ENCODE measurements at places on chromosomes 11 and 22. TPM values are rescaled to one million over a fixed set of nuclear protein-coding genes. Genes with fewer than 3 reads are reported as not detected.

DNA sequence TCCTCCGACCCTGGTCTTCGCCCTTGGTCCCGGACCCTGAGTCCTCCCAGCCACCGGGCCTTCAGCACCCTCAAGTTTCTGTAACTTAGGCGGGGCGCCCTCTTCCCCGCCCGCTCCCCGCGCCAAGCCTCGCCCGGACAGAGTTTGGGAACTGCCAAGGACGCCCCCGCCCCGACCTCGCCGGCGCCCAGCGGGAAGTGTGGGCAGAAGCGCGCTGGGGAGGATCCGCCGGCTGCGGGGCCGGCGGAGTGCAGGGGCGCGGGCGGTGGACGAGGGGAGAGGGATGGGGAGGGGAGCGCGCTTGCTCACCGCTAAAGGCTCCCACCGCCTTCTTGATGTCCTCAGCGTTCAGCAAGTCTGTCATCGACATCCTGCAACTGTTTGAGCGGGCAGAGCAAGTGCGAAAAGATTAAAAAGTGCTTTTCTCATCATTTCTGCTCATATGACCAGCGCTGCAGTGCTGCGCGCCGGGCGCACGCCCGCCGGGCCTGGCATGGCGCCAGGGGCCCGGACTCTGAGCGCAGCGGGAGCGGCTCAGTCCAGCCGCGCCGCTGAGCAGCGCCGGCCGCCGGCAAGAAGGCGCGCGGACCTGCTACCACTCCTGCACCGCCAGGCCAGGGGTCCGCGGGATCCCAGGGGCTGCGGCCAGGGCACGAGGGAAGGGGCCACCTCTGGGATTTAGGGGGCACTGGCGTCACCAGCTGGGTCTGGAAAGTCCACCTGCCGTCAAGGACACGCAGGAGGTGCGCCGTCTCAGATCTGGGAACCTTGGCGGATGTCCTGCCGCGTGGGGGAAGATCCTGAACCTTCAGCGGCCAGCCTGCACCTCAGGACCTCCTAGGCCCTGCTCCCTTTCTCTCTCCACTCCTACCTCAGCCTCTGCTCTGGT lies at the start of gene PVALB:
Gene PVALB, minus strand, starts transcription at position 400 of the 889 bp plus-strand sequence. Its CDS starts 30 bp downstream, at position 370.
- H3K27me3 ChIP-seq = peaks cover 77% of the 10 kb centered on the region
- H3K4me1 ChIP-seq = peaks cover 4% of the 10 kb centered on the region
- no peak within 1 kb of the TSS for H3K27ac ChIP-seq
- no peaks in the 10 kb centered on the region for H3K36me3 ChIP-seq
- DNase-seq = no peak
- peak within 1 kb of the TSS; percentile 25 for H3K4me3 ChIP-seq

KCNJ11 gene
- total RNA-seq = 27.0 TPM

DNA sequence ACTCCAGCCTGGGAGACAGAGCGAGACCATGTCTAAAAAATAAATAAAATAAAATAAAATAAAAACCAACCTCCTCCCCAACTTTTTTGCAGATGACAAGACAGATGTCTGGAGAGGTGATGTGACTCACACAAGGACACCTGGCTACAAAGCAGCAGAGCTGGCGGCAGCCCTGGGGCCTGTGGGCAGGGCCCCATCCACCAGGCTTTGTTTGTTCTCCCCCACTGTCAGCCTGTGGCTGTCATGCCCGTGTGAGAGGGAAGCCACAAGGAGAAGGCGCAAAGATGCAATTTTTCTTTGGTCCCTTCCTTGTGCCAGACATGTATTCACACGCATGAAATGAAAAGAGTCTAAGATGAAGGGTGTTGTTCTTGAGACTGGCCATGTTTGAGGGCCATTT lies 16.6 kb downstream of the CD59 start:
- peaks cover 19% of the 10 kb centered on the region for H3K36me3 ChIP-seq
- H3K4me1 ChIP-seq = peaks cover 71% of the 10 kb centered on the region
- H3K27me3 ChIP-seq = no peaks in the 10 kb centered on the region
- peak overlapping the region; percentile 93 for H3K27ac ChIP-seq
- H3K4me3 ChIP-seq = no peak overlapping the region

- no peaks in the 10 kb centered on the region for H3K4me1 ChIP-seq
- no peak overlapping the region for H3K4me3 ChIP-seq
These were observed 19.1 kb upstream of the OOSP1 start for GRCh38 chr11:59918987-59919589.

C22orf39 gene
- 62.2 TPM for total RNA-seq

- H3K36me3 ChIP-seq = no peaks in the 10 kb centered on the region
- H3K4me1 ChIP-seq = no peaks in the 10 kb centered on the region
- H3K4me3 ChIP-seq = no peak overlapping the region
- H3K27me3 ChIP-seq = no peaks in the 10 kb centered on the region
- H3K27ac ChIP-seq = no peak overlapping the region
These were observed 51.1 kb downstream of the MCM5 start for GRCh38 chr22:35450824-35451569.

OR2AG2 gene
- not detected for total RNA-seq

- H3K27me3 ChIP-seq = no peaks in the 10 kb centered on the region
- H3K4me3 ChIP-seq = peak overlapping the region; percentile 5
- peaks cover 93% of the 10 kb centered on the region for H3K4me1 ChIP-seq
- H3K27ac ChIP-seq = peak overlapping the region; percentile 84
- DNase-seq = peak; percentile 65
These were observed 14.2 kb upstream of the CDC42BPG start for GRCh38 chr11:64858467-64859263.

DEUP1 gene
- 0.76 TPM for total RNA-seq

DNA sequence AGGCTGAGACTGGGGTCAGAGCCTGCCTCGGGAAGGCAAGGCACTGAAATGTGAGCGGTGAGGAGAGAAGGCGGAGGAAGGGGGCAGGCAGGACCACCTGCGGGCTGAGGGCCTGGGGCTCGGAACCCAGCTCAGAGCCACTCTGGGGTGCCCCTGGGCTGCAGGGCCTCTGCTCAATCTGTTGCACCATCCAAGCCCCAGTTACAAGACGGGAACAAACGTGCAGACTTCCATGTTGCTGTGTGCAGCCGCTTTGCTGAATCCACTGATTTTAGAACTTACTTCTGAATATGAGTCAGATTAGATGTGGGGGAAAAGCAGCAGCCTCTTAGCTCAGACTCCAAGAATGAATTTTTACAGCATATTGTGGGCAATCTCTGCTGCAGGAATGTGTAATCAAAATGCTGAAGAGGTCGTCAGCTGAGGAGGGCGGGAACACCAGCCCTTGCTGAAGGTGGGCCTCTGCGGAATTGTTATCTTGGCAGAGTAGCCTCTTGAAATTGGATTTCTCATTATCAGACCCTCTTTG lies 21.6 kb downstream of the PARVG start:
- H3K4me1 ChIP-seq = no peaks in the 10 kb centered on the region
- H3K36me3 ChIP-seq = no peaks in the 10 kb centered on the region
- H3K27me3 ChIP-seq = peaks cover 6% of the 10 kb centered on the region
- H3K27ac ChIP-seq = no peak overlapping the region
- DNase-seq = no peak
- H3K4me3 ChIP-seq = no peak overlapping the region

- no peaks in the 10 kb centered on the region for H3K36me3 ChIP-seq
- H3K4me1 ChIP-seq = no peaks in the 10 kb centered on the region
- no peak overlapping the region for H3K27ac ChIP-seq
- no peak overlapping the region for H3K4me3 ChIP-seq
These were observed 12.3 kb downstream of the SMPD1 start for GRCh38 chr11:6402561-6402981.

RAPSN gene
- total RNA-seq = 5.0 TPM

- DNase-seq = peak; percentile 44
- H3K27me3 ChIP-seq = no peaks in the 10 kb centered on the region
- peak overlapping the region; percentile 98 for H3K27ac ChIP-seq
- H3K4me3 ChIP-seq = peak overlapping the region; percentile 90
- no peaks in the 10 kb centered on the region for H3K36me3 ChIP-seq
These were observed 531 bp downstream of the PIM3 start for GRCh38 chr22:49961005-49961600.

GRCh38 chr22:44572414-44573207 lies 74.6 kb upstream of the RTL6 start:
- no peaks in the 10 kb centered on the region for H3K27me3 ChIP-seq
- DNase-seq = no peak
- peaks cover 4% of the 10 kb centered on the region for H3K4me1 ChIP-seq
- no peaks in the 10 kb centered on the region for H3K36me3 ChIP-seq
- no peak overlapping the region for H3K4me3 ChIP-seq
- no peak overlapping the region for H3K27ac ChIP-seq

- H3K27me3 ChIP-seq = peaks cover 41% of the 10 kb centered on the region
- no peaks in the 10 kb centered on the region for H3K36me3 ChIP-seq
- no peak for DNase-seq
- no peak overlapping the region for H3K4me3 ChIP-seq
- no peaks in the 10 kb centered on the region for H3K4me1 ChIP-seq
These were observed 313.5 kb downstream of the MIAT start for GRCh38 chr22:26970809-26971394.

STARD10 gene
- total RNA-seq = 97.9 TPM

DNA sequence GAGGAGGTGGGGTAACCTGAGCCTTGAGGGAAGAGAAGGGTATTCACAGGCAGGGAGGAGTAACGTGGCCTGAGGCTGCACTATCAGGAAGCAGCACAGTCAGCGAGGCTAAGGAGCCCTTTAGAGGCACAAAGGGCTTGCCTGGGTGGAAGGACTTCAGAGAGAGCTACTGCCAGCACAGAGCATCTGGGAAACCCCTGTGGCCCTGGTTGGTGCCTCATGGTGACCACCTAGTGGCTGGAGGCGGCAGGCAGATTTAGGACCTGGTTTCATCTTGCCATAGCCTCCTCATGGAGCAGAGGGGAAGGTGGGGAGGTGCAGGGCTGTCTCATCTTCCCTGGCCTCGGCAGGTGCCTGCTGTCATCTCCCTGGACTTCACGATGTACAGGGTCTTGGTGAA lies 64.5 kb downstream of the MPPED1 start:
- no peaks in the 10 kb centered on the region for H3K27me3 ChIP-seq
- H3K27ac ChIP-seq = no peak overlapping the region
- H3K36me3 ChIP-seq = no peaks in the 10 kb centered on the region
- no peak for DNase-seq

MYBPC3 gene
- total RNA-seq = 1,404 TPM

OR5T3 gene
- not detected for total RNA-seq

GRAP2 gene
- total RNA-seq = 0.45 TPM

SAA4 gene
- total RNA-seq = not detected

DNA sequence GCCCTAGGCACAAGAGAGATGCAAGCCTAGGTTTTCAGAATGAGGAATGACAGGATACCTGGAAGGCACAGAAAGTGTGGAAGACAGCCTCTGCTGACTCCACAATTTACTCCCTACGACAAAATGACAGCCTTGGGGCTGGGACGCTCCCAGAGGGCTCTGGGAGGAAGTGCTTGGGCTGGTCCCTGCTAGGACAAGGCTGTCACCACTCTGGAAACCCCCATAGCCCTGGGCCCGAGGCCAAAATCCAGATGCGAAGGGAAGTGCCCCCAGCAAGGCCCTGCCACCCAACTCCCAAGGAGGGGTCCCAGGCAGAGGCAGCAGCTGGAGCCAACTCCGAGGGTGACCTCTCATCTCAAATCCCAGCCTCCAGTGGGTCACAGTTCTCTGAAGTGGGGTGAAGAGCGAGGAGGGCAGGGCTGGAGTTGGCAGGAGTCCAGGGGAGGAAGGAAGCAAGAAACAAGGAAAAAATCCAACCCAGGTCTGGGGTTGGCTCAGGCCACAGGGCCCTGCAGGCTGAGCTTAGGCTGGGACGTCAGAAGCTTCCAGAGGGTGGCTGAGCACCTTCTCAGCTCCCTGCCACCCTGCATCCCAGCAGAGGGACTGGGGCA lies 6.3 kb upstream of the CDC42EP2 start:
- peak; percentile 72 for DNase-seq
- no peaks in the 10 kb centered on the region for H3K27me3 ChIP-seq
- H3K36me3 ChIP-seq = peaks cover 7% of the 10 kb centered on the region
- H3K4me3 ChIP-seq = no peak overlapping the region

DNA sequence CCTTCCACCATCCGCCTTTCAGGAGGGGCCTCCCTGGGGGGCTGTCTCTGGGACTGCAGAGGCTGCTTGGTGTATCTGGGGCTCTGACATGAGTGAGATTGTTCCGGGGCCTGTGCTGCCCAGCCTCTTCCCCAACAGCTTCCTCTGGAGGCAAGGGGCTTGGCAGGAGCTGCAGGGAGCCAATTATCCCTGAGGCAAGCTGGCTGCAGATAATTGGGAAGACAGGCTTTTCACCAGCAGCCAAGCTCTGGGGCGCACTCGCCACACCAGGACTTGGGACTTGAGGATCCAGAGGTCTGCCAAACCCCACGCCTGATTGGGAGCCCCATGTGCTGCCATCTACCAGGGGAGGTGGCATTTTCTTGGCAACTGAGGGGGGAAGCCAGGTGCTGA lies 15.6 kb upstream of the RTN4R start:
- no peak for DNase-seq
- H3K4me1 ChIP-seq = no peaks in the 10 kb centered on the region
- no peaks in the 10 kb centered on the region for H3K36me3 ChIP-seq
- H3K27ac ChIP-seq = no peak overlapping the region
- H3K27me3 ChIP-seq = peaks cover 3% of the 10 kb centered on the region
- no peak overlapping the region for H3K4me3 ChIP-seq

CYP2D6 gene
- total RNA-seq = 0.17 TPM

TMA7B gene
- total RNA-seq = not detected

GRCh38 chr11:28690746-28691145 lies 582.6 kb downstream of the METTL15 start:
- H3K27me3 ChIP-seq = no peaks in the 10 kb centered on the region
- H3K36me3 ChIP-seq = no peaks in the 10 kb centered on the region
- H3K4me1 ChIP-seq = no peaks in the 10 kb centered on the region
- no peak overlapping the region for H3K4me3 ChIP-seq

DNA sequence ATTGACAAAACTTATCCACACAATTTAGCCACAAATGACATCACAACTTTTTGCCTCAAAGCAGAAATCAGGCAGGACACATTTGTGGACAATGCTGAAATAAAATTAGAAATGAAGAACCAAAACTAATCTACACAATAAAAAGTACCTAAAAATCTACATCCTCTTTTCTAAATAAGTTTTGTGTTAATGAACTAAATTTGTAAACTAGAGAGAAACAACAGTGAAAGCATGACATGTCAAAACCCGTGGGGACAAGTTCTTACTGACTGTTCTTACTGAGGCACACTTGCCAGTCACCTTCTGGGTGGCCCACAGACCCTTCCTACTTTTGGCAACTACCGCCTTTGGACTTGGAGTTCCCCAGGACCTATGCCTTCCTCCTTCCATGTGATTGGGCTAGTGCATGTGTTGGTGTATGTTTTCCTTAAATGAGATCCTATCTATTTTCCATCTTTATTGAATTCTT lies 60.7 kb upstream of the MUC15 start:
- no peaks in the 10 kb centered on the region for H3K27me3 ChIP-seq
- no peak overlapping the region for H3K27ac ChIP-seq
- H3K36me3 ChIP-seq = no peaks in the 10 kb centered on the region
- no peaks in the 10 kb centered on the region for H3K4me1 ChIP-seq

DNA sequence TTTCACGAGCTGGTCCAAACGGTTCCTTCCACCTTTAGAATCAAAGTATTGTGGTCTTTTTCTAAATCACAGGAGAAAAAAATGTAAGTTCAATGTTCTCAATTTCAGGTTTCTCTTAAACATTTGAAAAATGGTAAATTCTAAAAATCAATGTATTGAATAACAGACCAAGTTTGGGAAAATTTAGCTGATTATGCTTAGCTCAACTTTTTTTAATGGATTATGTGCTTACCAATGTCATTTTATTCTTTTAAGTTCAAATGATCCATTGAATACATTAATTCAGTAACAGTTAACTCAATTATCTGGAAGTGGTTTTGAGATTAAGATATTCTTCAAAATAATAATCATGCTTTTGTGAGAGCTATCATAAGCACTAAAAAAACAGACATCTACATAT lies 5.1 kb downstream of the PRDM10 start:
- H3K27me3 ChIP-seq = no peaks in the 10 kb centered on the region
- H3K36me3 ChIP-seq = no peaks in the 10 kb centered on the region
- H3K4me1 ChIP-seq = peaks cover 18% of the 10 kb centered on the region
